ENCODE measurements at places on chromosomes 3 and 15.

DNA sequence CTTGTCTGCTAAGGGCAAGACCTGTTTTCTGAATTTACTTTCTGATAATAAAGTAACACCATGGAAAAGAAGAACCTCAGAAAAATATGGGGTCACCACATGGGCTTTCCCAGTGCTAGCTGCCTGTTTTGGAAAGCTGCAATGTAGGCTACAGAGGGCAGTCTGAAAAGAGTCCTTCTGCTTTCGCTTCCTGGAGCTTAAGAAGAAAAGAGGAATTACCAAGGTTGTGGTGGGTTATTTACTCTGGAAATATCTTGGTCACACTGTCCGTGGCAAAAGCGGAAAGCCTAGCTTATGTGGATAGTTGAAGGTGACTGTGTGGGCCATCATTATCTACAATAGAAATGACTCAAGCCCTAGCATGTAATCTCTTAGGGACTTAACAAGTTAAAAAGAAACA, 31.7 kb upstream of the IP6K2 start:
- DNase-seq = no peak

DNA sequence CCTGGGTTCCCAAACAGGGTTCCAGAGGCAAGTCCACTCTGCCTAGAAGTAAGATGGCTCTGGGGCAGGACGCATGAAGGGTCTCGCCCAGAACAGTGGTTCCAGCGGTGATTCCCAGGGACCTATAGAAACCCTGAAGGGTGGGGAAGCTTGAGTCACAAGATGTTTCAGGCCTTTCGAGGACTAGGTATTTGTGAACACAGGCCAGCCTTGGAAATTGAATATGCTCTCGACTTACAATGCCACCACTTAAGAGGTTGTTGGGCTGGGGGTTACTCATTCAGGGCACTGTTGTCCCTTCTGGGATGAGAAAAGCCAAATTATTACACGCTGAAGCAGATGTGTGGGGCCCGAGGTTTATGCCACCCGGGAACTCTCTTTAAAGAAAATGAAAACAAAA, 152.0 kb downstream of the TJP1 start:
- DNase-seq = no peak

DNA sequence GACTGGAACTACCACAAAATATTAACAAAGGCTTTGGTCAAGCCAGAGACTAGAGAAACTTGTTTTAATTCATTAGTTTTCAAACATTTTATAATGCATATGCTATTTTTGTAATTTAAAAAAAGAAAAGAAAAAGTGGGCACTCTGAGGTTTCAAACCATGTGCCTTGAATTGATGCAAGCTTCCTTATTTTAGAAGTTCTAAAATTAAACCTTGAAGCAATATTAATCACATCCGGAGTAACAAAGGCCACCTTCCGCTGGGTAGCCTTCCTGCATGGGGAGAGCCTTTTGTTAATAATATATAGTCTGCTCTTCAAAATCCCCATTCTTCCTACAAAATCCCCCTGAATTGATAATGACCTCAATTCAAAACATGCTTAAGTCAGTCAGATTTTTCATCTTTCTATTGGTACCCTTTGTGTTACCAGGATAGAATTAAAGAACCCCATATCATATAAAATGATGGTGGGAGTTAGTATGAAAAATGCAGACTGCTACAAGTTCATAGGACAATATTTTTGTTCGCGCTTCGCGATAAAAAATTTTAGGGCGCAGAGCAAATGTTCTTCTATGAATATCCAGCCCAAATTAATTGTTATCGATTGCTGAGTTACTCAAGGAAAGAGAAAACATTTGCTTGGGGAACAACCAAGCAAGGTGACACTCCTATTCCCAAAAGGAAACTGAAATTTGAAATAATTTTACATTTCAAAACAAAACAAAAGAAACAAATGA, 30.6 kb downstream of the LDHAL6B start:
- no peak for DNase-seq

- no peak for DNase-seq
Observed at GRCh38 chr15:82995938-82996337, 9.9 kb downstream of the RAMAC start.

DNA sequence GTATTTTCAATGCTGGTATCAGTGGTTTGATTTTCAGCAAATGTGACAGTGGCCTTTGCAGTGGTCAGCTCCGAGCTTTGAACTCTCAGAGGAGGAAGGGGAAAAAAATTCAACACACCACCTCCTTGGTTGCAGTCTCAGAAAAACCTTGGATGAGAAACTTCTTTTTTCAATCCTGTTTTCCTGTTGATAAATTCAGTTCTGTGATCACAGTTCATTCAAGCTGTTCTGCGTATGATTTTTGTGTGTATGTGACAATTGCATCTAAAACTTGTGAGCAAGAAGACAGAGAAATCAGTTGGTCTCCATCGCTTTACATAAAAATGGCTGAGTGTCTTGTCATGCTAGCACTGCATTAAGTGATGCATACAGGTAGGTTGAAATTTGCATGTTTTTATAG, 19.2 kb downstream of the ZBTB38 start:
- no peak for DNase-seq

DNA sequence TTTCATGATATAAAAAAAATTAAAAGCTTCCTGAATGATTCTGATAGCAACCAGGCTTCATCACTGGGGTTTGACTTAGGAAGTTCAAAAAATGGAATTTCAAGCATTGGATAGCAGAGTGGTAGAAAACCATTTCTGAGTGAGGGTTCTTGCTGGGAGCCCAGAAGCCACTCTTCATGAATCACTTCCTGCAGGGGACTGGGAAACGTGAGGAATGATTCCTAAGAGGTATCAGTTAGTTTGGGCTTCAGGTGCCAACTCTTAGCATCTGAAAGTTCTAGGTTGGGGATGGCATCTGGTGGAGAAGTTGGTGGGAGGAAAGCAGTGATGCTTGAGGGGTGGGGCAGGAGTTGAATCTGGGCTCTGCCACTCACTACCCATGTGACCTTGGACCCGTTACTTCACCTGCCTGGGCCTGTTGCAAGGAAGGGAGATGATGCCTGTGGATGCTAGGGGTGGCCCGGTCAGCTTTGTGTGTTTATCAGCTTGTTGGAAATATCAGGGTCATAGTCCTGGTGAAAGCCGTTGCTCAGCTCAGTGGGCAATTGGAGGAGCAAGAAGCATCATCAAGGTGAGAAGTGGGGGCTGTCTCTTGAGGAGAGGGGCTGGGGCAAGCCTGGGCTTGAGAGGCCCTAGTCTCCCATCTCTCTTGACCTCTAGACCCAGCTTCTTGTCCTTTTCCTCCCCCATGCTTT, 37.0 kb upstream of the TNFAIP8L3 start:
- DNase-seq = no peak

DNA sequence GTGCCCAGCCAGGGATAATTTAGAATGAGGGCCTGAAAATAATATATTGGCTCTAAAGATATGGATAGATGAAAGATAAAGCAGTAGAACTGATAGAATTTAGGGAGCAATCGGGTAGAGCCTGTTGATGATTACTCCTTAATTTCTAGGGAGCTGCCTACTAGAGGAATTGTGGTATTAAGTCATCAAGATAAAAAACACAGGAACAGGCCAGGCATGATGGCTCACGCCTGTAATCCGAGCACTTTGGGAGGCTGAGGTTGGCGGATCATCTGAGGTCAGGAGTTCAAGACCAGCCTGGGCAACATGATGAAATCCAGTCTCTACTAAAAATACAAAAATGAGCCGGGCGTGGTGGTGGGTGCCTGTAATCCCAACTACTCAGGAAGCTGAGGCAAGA, 130.4 kb downstream of the PCCB start:
- DNase-seq = no peak

- DNase-seq = no peak
Observed at GRCh38 chr3:111667170-111667569, 72.0 kb upstream of the ZBED2 start.

GRCh38 chr15:89587955-89588354, 12.7 kb downstream of the TICRR start:
- no peak for DNase-seq

DNA sequence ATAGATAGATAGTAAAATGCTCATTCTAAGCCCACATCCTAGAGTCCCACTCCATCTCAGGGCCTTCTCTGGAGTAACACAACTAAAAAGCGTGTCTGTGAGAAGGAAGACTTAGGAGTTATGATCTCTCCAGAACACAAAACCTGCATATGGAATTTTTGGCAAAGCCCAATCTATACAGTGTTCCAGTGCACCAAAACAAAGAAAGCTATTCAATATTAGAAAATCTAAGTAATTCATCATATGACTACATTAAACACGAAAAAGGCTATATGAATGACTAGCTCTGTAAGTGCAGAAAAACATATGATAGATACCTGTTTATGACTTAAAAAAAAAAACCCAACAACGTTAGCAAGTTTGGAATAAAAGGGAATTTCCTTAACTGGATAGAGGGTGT, 27.7 kb downstream of the MTMR10 start:
- no peak for DNase-seq

GRCh38 chr3:134992586-134992985, 197.5 kb downstream of the EPHB1 start:
- no peak for DNase-seq
